Mesenchymal stem cell (in vitro differentiated cells and primary cell): ENCODE measurements at places on chromosomes 5 and 9.

GRCh38 chr9:120761006-120761405, 32.2 kb downstream of the FBXW2 start:
- DNase-seq, result no peak

GRCh38 chr5:16492398-16493140, 27.0 kb upstream of the ZNF622 start:
- DNase-seq, result peak; percentile 82

GRCh38 chr5:174272671-174273070, 227.2 kb downstream of the NSG2 start:
- no peak for DNase-seq

- no peak for DNase-seq
Measured at GRCh38 chr5:105924366-105924765, 1746.4 kb downstream of the EFNA5 start.

DNA sequence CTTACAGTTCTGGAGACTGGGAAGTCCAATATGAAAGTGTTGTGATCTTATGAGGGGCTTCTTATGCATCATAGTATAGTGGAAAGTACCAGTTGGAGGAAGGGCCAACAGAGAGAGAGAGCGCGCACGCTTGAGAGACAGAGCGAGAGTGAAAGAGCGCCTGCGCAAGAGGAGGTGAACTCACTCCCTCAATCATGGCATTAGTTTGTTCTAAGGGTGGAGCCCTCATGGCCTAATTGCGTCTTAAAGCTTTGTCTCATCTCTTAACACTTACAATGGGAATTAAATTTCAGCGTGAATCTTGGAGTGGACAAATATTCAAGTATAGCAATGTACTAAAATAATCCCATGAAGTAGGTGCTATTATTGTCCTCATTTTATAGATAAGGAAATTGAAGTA, 303.2 kb downstream of the OSTF1 start:
- no peak for DNase-seq

DNA sequence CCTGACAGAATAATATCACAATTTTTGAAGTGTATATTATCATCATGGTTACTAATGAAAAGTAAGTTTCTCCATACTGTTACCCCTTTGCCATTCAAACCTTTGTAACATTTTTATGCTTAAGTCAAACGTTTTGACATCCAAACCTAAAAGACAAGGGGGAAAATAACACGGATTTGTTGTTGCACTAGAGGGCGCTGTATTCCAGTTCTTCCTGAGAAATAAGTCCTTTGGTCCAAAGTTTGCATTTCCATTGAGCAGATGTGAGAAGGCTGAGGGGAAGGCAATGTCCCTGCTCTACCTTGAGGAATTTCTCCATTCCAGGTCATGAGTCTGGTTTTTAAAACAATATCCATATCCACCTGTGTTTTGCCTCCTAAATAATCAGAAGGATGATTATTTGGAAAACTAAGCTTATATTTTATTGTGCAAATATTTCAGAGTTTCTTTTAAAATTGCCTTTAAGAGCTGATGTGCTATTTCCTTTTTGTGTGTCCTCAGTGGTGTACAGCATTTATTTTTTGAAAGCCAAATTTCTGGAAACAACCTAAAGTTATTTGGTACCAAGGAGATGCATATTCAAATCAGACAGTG, 9.7 kb downstream of the LECT2 start:
- peak; percentile 84 for DNase-seq

DNA sequence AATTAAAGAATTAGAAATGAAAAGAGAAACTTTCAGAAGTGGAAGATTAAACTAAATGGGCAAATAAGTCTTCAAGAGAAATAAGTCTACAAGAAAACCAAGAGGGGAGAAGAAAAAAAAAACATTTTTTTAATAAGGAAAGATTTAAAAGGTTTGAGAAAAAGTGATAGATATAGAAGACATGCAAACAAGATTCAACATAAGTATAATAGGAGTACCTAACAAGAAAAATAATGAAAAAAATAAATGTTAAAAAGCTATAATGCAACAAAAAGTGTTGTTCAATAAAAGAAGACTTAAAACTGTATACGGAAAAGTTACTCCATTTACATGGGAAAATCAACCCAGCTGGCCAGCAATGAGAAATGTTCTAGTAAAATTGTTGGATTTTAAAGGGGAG, 42.6 kb downstream of the PTPDC1 start:
- DNase-seq, result no peak

- peak; percentile 72 for DNase-seq
Measured at GRCh38 chr9:118929287-118929686, 439.9 kb downstream of the BRINP1 start.

- no peak for DNase-seq
Measured at GRCh38 chr9:15221746-15222145, 85.3 kb downstream of the TTC39B start.

DNA sequence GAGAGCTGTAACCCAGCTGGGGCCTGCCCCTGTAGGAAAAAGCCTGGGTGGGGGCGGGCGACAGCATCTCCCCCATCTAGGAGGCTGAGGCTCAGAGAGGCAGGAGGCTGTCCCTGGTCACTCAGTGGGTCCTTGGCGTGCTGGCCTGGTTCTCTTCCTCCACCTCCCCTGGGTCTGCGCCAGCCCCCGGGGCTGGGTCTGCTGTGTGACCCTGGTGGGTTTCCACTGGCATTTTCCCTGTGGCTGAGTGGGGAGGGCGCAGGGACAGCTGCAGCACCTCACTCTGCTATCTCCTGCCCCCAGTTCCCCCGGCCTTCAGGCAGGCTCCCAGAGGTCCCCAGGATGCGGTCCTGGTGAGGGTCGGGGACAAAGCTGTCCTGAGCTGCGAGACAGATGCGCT, 59.5 kb upstream of the ASS1 start:
- DNase-seq, result no peak

DNA sequence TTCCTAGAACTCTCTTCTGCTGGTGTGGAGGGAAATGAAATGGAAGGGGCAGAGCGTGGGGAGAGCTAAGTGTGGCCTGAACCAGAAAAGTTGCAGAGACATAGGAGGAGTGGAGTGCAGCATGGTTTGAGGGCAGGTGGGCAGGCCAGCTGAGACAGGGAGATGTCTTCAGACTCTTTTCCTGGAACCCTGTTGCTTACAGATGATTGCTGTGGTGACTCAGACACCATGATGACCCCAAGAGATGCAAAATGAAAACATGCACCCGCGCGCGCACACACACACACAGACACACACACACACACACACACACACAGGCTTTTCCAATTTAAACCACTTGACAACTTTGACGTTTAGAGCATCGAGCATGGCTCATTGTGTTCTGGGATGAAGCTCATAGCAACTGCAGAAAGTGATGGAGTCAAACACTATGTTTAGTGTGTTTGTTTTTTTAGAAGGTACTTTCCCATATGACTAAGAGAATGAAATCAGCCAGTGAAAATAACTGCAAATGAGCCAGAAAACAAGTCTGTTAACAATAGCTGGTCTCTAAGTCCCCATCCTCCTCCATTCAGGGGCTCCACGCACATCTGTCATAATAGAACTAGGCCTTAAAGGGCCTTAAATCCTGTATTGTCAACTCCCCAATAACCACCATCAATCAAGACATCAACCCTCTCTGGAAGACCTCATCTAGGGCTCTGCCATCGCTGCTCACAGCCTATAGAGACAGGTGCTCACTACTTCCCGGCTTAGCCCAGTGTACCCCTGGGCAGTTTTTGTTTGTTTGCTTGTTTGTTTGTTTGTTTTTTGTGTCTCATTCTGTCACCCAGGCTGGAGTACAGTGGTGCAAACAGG, 9.6 kb downstream of the TMOD1 start:
- peak; percentile 88 for DNase-seq
